NCI-H446 treated with DMSO at 0.1 percent for 48 hours (cell line): ENCODE measurements at places on chromosomes 4 and X.

GRCh38 chrX:121886557-121886956, 839.1 kb downstream of the GLUD2 start:
- DNase-seq = no peak

GRCh38 chr4:55435141-55435841, 39.5 kb downstream of the TMEM165 start:
- DNase-seq = no peak

DNA sequence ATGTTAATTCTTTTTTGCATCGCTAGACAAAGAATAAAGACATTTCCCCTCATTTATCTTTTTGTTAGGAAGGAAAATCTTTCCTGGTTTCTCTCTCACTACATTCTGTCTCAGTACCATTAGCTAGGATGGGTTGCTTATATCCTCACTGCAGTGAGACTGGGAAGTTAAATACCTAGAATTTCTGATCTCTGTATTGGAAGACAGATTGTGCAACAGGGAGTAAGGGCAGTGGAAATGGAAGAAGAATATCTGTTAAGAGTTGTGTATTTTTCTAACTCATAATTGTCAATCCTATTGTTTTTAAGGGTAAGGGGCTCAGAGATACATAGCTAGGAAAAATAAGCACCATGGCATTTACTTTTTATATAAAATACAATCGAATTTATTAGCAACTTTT, 19.6 kb downstream of the PTPN13 start:
- no peak for DNase-seq

GRCh38 chr4:5376015-5376414, 324.7 kb downstream of the STK32B start:
- DNase-seq = no peak

- DNase-seq = no peak
Measured at GRCh38 chr4:102593147-102593546, 92.0 kb downstream of the NFKB1 start.

- DNase-seq = peak; percentile 35
Measured at GRCh38 chr4:128285085-128285997, 2.3 kb downstream of the PGRMC2 start.

DNA sequence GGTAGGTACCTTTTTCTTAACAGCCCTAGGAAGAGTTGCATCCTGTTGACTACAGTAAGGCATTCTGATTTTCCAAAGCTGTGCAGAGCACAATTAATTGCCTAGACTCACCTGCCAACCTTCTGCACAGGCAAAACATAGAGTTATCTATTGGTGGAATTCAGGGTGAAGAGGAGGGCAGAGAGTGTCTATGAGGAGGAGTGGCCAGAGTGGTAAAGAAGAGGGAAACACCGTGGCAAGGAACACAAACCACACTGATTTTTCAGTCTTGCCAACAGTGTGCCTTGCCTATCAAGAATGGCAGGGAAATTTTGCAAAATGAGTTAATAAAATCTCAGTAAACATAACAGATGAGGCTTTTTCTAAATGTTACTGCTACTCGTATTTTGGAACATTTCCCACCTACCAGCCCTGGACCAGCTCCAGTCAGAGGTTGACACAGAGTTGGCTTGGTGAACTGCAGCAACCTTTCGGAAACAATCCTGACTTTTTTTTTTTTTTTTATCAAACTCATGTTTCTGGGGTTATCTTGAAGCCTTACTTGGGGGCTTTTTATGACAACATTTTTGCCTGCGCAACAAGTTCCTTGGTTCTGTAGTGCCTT, 67.9 kb upstream of the CAPN6 start:
- DNase-seq = peak; percentile 0
